ENCODE measurements at places on chromosomes 5 and 9. TPM values are rescaled to one million over a fixed set of nuclear protein-coding genes. Genes with fewer than 3 reads are reported as not detected.

- no peak for DNase-seq
Measured at GRCh38 chr9:9603345-9603744, 1009.5 kb downstream of the PTPRD start.

- DNase-seq: no peak
Measured at GRCh38 chr9:114143234-114143633, 12.1 kb upstream of the COL27A1 start.

GRCh38 chr9:98989036-98990000 is 45.6 kb downstream of the COL15A1 start:
- no peak for DNase-seq

- DNase-seq: no peak
Measured at GRCh38 chr9:108269371-108269770, 586.4 kb downstream of the ACTL7B start.

- no peak for DNase-seq
Measured at GRCh38 chr5:40441733-40442132, 238.0 kb upstream of the PTGER4 start.

- no peak for DNase-seq
Measured at GRCh38 chr9:18068900-18069299, 405.1 kb upstream of the ADAMTSL1 start.

DNA sequence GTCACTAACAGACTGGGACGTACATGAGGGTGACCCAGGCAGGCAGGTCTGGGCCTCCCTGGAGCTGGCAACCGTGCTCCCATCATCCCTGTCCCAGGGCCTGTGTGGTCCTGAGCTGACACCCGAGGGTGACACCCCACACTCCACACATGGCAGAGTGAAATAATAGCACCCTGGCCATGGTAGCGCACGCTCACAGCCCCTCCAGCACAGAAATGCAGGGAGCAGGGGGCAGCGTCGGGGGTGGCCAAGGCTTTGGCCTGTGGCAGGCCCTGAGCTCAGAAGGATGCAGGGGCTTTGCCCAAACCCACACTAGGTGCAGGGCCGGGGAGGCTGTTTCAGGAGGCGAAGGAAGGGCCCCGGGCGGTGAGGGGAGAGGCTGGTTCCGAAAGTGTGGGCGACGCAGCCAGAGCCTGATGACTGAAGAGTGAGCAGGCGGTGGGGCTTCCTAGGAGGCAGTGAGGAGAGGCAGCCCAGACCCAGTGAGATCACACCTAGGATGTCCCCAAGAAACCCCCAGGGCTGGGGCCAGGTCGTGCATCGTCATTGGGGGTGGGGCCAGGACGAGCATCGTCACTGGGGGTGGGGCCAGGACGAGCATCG is 12.9 kb downstream of the OR2V2 start:
- DNase-seq: peak; percentile 25

- no peak for DNase-seq
Measured at GRCh38 chr5:133841831-133842750, 126.3 kb downstream of the C5orf15 start.

- DNase-seq: no peak
Measured at GRCh38 chr9:129617167-129617566, 3.7 kb downstream of the C9orf50 start.

- DNase-seq: no peak
Measured at GRCh38 chr9:33372900-33373299, 29.5 kb downstream of the AQP7 start.

DNA sequence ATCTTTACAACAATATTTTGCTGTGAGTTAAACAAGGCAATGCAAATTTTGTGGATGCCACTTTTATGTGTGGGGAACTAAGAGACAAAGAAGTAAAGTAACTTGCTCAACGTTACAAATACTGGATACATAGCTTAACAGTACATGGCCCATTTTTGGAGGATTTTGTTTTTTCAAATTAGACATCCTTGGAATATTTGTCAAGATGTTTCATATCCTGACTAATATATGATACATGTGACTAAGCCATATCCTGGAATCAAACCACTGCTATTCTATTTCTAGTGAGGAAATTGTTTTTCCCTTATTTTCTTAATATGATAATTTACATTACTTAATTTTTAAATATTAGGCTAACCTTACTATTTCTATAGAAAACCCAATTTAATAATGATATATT is 529.8 kb downstream of the DMRTA1 start:
- no peak for DNase-seq

DNA sequence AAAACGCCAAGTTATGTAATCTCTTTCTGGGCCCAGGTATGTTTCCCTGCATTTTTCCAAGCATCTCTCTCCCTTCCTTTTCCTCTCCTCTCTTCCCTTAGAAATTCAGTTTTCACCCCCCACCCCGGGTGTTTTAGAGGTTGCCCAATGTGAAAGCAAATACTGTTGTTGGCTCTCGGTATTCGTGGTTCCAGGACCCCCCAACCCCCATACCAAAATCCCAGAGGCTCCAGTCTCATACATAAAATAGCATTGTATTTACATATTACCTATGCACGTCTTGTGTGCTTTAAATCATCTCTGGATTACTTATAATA is 48.8 kb downstream of the ACER2 start:
- DNase-seq: no peak

DNA sequence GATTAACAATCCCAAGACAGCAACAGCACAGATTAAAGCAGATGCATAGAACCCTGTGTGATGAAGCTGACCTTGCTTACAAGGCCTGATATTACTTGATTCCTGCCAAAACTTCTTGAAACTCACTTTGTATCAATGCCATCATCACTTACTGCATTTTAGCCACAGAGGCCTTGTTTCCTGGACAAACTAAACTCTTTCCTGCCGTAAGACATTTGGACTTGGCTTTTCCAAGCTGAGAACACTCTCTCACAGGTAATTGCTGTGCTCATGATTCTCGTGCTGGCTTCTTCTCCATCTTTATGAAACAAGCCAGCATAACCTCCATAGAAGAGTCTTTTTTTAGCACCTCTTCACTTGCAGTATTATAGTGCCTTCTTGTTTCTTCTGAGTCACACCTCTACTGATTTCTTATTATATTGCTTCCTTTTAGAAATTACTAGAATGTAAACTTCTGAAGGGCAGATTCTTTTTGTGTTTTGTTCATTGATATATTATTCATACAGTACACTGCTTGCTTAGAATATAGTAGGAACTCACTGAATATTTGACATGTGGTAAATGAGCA is 456.5 kb upstream of the ZNF608 start:
- no peak for DNase-seq

DNA sequence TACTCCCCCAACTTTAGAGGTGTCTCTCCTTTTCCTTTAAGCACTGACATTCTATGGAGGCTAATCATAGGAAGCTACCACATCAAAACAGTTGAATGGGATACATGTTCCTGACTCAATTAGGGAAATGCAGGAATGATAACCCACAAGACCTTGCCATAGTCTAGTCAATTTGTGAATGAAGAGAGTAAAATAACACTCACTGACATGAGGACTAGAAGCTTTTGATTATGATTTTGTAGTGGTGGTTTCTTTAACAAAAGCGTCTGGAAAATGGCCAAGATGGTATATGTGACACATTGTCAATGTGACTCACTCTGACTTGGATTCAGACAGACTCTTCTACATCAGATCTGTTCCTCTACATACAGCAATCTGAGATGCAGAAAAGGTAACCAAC is 13.7 kb upstream of the PRELID2 start:
- DNase-seq: no peak

DNA sequence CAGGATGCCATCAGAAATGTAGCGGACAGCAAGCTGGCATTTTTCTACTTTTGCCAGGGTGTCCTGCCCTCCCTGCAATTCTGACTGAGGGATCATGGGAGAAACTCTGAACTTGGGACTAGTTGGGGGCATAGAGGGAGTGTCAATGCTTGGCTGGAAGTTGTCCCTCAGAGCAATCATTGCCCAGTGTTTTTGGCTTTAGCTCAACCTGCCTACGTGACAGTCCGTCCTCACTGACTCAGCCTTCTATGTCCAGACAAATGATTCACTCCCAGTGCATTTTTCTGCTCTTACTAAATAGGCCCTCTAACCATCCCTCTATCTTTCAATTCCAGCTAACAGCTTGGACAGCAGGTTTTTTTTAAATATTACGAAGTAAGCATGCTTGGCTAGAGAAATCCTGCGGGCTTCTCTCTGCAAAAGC is 627.4 kb downstream of the TLR4 start:
- DNase-seq: no peak

DNA sequence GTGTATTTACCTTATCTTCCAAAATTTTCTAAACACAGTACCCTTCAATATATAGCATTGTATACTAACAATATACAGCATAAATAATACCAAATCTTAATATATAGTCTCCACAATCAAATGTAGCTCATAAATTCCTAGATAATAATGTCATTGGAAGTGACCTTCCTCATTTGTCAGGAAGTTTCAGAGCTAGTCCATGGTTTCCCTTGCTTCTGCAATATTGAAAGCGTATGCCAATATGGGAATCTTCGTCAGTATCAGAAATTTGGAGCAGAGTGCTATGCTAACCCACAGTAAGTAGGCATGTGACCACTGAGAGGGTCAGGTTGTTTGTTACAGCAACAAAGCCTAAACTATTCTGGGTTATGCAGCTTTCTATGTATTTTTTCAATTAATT is 774.9 kb upstream of the CDH10 start:
- DNase-seq: no peak

- no peak for DNase-seq
Measured at GRCh38 chr9:22039258-22039657, 30.2 kb upstream of the CDKN2B start.

DNA sequence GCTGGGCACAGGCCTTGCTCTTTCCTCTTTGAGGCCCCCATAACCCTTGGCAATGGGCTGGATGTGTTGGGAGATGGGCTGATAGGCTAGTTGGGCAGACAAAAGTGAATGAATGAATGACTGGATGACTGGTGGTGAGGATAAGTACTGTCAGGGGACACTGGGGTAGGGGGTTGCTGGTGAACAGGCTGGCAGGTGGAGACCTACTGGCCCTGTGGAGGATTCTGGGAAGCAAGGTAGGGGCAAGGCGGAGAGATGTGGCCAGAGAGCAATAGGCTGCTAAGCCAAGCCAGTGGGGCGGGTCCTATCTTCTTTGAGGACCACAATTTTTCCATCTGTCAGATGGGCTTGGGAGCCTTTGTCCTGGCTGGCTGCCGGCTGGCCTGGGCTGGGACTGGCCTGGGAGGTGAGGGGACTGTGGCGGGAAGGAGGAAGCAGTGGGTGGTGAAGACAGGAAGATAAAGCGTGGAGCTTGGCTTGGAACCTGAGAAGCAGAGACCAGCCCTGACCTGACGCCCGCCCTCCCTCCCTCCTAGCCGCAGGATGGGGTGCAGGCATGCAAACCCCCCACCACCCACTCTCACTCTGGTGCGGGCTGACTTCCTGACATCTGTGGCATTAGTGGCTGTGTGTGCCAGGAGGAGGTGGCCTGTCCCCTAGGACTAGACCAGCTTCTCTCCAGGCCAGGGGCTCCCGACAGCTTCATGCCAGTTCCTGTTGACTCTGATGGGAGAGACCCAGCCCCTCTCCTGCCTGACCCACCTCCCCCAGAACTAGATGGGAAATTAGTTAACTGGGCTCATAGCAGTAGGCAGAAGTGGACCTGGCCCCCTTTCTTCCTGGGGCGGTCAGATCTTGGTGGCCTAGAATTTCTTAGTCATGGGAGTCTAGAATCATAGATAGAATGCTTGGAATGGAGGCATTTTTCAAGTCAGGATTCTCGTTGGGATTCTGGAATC is 9.5 kb downstream of the CXXC5 start:
- no peak for DNase-seq

GRCh38 chr5:136042665-136043121 is 13.9 kb downstream of the TGFBI start:
- no peak for DNase-seq

- DNase-seq: no peak
Measured at GRCh38 chr5:39946356-39947045, 521.7 kb upstream of the DAB2 start.

- DNase-seq: no peak
Measured at GRCh38 chr9:129739432-129739831, 13.4 kb downstream of the PTGES start.

- DNase-seq: no peak
Measured at GRCh38 chr9:132301521-132301920, 53.3 kb downstream of the SETX start.

DNA sequence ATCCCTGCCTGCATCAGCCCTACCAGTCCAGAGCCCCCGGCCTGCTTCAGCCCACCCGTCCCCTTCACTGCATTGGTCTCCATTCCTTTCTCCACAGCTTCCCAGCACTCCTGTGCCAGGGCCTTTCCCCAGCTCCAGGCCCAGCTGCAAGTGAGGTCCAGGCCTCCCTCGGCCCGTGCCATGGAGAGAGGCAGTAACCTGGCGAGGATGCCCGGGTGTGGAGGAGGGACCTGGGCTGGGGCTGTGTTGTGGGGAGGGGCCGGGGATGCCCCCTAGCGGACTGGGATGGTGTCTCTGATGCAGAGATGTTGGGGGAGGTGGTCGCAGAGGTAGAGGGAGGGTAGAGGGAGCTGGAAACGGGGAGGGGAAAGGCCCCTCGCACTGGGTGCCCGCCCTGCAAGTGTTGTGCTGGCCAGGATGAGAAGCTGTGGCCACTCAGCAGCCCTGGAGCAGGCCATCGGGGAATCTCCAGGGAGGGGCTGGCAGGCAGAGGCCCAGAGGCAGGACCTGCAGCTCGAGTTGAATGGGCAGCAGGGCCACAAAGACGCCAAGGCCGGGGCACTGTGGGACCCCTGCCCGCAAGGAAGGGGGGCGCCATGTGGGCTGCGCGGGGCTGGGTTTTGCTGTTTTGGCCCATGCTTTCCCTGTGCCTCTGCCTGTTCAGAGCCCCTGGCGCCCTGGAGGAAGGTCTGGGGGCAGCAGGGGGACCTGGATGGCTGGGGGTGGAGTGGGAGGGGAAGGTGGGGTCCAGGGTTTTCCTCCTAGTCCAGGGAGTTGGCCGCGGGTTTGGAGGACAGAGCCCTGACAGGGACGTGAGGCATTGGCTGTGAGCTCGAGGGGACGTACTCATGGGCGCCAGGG is 26.0 kb upstream of the NKD2 start:
- DNase-seq: no peak

DNA sequence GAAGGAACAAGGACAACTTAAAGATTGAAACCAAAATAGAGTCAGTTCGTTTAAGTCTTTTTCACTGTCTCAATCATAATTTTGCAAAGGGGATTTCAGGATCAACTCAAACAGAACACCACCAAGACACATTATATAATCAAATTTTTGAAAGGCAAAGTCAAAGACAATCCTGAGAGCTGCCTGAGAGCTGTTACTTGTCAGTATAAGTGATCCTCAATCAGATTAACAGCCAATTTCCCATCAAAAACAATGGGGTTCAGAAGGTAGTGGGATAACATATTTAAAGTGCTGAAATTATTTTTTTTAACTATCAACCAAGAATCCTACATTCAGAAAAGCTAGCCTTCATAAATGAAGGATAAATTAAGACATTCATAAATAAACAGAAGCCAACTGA is 19.3 kb upstream of the ABO start:
- DNase-seq: no peak

- DNase-seq: no peak
Measured at GRCh38 chr5:10712574-10713366, 48.3 kb downstream of the DAP start.

- no peak for DNase-seq
Measured at GRCh38 chr9:135218331-135219225, 131.1 kb downstream of the OLFM1 start.

GRCh38 chr5:126534553-126534952 is 60.5 kb downstream of the ALDH7A1 start:
- no peak for DNase-seq

PIP5K1B gene
- total RNA-seq: 0.38 TPM

CDC37L1 gene
- total RNA-seq: 23.0 TPM

PKD2L2 gene
- not detected for total RNA-seq

INSL6 gene
- total RNA-seq: not detected

PCDHGA4 gene
- total RNA-seq: 1.6 TPM

FAXDC2 gene
- total RNA-seq: 2.4 TPM

C5orf46 gene
- not detected for total RNA-seq

ANKDD1B gene
- total RNA-seq: not detected

Measured in esophagus squamous epithelium (tissue), 5 donors.